ENCODE measurements at places on chromosomes 12 and 14.

GRCh38 chr14:75393794-75394193, 34.0 kb upstream of the JDP2 start:
- DNase-seq: no peak

GRCh38 chr12:39606712-39607423, 12.7 kb downstream of the ABCD2 start:
- DNase-seq: no peak

DNA sequence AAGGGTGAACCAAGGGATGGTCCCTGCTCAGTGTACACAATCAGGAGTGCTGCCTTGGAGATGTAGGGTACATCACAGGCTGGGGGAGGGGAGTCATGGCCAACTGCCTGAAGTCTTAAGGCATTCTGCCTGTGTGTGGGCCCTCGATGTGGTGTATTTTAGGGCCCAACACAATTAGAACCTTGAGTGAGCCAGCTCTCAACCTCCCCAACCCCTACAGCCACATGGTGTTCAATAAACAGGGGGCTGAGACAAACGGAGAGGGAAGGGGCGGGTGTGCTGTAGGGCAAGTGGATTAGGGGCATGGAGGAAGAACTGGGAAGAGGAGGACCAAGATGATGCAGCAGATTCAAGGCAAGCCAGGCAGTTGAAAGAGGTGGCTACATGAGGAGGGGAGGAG, 8.6 kb upstream of the CHD4 start:
- no peak for DNase-seq

DNA sequence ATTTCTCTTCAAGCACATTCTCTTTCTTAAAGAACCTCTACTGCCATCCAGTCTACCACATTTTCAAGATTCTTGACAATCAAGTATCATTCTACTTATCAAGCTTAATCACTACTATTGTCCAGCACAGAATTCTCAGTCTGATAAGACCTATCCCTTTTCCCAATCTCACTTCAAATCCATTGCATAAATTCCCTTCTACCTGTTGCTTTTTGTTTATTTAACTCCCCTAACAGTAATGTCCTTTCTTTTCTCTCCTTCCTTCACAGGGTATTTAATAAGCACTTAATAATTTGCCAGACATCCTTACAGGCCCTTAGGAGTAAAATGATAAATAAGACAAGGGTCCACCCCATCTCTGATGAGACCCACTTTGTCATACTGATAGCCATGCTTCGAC, 41.7 kb downstream of the ZFC3H1 start:
- no peak for DNase-seq

DNA sequence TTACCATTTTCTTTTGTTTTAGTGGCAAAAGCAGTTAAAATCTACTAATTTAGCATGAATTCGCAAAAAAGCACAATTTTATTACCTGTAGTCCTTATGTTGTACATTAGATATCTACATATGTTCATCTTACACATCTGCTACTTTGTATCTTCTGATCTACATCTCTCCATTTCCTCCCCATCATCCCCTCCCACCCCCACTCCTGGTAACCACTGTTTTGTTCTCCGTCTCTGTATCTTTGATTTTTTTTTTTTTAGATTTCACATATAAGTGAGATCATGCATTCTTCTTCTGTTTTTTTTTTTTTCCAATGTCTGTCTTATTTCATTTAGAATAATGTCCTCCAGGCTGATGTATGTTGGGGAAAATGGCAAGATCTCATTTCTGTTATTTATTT, 922.7 kb downstream of the VRK1 start:
- peak; percentile 46 for DNase-seq

DNA sequence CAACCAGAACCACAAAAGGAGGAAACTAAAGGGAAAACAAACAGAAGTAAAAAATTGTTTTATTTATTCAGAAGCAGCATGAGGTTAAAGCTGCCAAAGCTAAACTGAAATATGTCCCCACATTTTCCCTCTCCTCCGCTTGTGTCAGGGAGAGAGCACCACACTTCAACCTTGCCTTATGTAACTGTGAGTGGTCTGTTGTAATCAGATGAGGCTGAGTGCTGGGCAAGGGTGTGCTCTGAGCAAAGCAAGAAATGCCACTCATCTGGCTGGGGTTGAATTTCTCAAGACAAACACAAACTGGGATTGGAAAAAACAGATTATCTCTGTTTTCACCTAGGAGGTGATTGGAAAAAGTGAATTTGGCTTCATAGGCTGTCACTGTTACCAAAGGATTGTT, 12.2 kb downstream of the CAPZA3 start:
- no peak for DNase-seq

DNA sequence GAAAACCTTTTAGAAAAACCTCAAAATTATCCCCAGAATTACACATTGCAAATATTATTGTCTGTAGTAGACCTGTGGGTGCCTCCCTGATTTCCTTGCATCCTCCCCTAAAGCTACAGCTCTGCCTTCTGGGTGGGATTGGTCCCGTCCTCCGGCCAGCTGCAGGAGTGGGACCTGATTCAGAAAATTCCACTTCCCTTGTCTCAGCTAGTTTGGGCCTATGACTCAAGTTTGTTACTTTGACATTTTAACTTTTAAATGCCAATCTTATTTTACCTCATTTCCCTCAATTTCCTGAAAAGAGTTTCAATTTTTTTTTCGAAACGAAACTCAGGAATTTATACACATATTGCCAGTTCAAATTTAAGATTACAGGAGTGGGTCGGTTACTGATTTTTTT, 13.2 kb upstream of the SLC41A2 start:
- DNase-seq: no peak

DNA sequence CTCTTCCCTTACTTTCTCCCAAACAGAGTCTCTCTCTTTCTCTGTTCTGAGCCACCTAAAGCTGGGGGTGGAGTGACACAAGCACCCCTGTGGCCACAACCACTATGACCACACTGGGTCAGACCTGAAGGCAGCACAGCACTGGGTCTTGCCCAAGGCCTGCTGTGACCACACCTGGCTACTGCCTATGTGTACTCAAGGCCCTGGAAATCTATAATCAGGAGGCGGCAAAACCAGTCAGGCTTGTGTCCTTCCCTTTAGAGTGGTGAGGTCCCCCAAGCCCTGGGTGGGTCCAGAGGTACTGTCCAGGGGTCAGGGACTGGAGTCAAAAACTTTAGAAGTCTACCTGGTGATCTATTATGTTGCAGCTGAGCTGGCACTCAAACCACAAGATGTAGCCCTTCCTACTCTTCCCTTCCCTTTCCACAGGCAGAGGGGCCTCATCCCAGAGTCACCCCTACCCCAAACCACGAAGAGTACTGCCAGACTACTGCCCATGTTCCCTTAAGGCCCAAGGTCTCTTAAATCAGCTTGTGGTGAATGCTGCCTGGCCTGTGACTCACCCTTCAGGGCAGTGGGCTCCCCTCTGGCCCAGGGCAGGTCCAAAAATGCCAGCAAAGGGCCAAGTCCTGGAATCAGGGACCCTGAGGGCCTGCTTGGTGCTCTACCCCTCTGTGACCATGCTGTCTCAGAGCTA, 179.8 kb upstream of the DYRK2 start:
- DNase-seq: no peak

GRCh38 chr12:89169321-89169720, 183.0 kb downstream of the DUSP6 start:
- DNase-seq: no peak

DNA sequence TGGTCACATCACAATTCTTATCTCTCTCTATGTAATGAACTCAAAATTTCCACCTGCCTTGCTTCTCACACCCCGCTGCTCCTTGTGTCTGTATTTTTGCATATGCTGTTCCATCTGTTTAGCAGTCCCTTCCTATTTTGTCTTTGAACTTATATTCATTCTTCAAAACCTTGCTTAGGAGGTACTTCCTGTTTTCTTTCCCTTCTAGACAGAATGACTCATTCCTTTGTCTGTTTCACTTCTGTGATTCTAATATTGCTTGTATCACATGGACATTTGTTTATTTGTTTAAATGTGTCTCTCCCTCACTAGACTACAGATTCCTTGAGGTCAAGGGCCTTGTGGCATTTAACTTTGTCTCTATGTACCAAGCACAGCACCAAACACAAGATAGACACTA, 424.2 kb downstream of the ETNK1 start:
- no peak for DNase-seq

- no peak for DNase-seq
These were observed 55.7 kb upstream of the PTGR2 start for GRCh38 chr14:73795974-73796373.

DNA sequence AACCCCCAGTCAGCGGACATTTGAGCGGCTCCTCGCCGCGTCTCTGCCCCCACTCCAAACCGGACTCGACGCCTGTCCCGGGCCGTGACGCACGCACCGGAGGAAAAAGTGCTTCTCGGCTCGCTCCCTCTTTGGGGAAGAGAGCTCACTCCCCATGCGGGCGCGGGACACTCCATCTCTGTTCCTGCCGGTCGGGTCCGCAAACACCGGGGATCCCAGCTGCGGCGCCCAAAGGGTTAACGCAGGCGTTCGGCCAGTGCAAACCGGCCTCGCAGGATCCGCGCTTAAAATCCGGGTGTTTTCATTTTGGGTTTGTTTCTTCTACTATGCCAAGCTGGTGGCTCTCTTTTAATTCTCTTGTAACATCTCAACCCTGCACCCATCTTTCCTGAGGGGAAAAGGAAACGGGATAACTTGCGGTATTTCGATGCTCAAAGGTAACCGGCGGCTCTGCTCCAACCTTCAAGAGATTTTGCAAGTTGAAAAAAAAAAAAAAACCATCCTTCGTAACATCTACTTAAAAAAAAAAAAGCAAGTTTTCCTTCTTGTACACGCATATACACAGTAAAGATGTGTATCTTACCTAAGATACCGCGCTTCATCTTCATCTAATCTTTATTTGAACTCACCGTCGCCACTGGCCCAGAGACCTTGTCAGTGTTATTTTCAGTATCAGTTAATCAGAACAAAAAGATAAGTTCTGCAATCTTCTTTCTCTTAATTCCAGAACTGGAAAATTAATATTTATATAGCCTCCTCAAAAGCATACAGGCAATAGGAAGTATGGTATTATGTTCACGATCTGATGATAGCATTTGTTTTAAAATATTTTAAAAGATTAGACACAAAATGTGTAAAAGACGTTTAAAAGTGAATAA, 1.6 kb upstream of the ATP2B1 start:
- DNase-seq: peak; percentile 3

- DNase-seq: peak; percentile 69
These were observed 7.6 kb downstream of the VPS37B start for GRCh38 chr12:122888232-122888752.

GRCh38 chr12:48787791-48788523, 932 bp downstream of the ADCY6 start:
- DNase-seq: no peak

DNA sequence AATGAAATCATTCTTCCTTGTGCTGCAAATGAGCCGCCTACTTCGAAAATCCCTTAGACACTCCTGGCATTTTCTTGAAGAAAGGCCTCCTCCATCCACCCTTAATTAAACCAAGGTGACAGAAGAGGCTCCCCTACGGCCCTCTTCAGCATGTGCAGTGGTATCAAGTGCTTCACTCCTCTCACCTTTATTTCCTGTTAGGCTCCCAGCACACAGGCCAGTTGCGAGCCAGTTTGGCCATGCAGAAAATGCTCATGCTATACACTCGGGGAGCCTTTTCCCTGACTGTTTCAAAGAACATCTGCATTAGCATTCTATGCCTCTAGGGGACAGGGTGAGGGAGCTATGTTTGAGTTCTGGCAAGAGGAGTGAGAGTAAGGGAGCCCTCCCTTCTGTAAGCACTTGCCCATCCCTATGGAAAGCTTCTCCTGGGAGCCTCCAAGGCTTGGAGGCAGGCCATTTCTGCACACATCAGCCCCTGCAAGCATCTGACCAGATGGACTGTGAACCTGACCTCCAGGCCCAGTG, 291.5 kb downstream of the RPS29 start:
- DNase-seq: no peak

DNA sequence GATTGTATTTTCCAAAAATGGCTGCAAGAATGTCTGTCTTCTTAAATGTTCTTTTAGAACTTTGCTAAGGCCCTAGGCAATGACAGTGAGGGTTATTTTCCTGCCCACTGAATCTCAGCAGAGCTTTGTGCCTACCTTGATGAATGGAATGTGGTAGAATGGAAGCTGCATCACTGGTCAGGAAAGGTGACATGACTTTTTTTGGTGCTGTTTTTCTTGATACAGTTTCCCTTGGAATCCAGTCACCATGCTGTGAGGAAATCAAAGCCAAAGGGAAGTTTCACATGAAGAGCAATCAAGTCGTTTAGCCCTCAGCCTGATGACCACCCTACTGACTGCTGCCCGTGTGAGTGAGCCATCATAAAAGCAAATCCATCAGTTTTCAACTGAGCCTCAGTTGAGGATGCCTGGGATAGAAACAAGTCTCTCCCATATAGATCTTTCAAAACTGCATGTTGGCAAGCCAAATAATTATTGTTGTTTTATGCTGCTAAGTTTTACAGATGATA, 886.0 kb upstream of the FBXO33 start:
- no peak for DNase-seq

DNA sequence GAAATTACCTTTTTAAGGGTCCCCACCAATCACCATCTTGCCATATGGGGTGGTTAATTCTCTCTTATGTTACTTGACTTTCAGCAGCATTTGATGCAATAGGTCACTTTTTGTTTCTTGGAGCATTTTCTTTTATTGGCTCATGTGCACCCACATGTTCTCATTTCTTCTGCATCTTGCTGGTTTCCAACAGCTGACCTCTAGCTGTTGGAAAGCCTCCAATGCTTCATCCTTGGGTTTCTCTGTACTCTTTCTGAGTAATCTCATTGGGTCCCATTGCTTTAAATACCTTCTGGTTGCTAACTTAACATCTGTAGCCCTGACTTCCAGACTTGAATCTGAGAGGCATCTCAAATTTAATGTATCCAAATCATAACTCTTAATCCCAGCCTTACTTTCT, 116.8 kb downstream of the CRADD start:
- no peak for DNase-seq

DNA sequence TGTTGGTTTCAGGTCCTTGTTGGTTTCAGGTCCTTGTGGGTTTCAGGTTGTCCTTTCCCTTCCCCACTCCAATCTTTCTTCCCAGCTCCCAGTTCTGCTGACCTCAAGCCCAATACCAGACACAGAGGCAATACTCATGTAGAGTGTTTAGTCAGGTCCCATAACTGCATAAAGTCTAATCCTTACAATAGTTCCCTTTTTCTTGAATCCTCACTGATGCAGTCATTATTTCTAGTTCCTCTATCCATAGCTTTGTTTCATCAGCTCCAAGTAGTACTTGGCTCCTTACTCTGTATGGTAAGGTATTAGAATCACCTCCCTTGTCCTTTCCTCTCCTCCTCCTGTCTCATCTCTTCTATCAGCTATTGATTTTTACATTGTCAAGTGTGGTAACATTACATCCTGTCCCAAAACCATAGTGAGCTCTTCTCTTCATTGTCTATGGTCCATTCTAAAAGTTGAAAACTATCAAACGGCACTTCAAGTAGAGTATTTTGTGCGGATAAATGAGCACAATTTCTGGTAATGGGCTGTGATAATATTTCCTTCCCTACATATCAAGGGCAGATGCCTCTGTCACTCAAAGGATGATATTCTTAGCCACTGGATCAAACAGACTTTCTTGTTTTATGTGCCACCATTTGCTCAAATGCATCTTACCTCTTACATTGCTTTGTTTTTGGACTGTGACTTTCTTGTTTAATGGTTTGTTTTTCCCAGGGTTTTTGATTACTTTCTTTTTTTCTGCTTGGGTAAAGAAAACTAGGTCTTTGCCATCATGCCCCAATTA, 57.2 kb upstream of the JDP2 start:
- DNase-seq: no peak
